ENCODE measurements at places on chromosomes 16 and 17.

GRCh38 chr17:81239714-81240555 lies 817 bp downstream of the NDUFAF8 start:
- no peak for DNase-seq

DNA sequence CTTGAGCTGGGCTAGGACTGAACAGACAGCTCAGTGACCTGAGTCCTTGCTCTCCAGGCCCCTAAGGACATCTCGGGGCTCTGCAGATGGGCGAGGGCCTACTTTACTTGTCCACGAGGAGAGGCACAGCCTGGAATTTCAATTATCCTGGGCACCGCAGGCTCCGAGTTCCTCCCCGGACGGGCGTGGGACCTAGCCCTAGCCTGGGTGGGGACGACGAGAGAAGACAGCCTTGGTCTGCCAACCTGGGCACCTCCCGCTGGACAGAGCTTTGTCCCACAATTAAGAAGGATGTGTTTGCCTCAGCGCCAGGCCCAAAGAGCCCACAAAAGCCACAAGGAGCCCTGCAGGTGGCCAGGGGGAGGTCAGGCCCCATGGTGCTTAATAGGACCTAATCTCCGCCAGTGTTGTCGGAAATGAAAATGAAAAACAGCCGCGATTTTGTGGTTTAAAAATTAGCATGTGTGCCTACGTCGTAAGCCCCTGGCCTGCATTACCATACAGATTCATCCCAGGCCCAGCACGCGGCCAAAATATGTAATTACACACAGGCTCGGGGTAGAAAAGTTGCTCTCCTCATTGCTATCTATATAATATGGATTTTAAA lies 51.4 kb upstream of the LHX1 start:
- no peak for DNase-seq

DNA sequence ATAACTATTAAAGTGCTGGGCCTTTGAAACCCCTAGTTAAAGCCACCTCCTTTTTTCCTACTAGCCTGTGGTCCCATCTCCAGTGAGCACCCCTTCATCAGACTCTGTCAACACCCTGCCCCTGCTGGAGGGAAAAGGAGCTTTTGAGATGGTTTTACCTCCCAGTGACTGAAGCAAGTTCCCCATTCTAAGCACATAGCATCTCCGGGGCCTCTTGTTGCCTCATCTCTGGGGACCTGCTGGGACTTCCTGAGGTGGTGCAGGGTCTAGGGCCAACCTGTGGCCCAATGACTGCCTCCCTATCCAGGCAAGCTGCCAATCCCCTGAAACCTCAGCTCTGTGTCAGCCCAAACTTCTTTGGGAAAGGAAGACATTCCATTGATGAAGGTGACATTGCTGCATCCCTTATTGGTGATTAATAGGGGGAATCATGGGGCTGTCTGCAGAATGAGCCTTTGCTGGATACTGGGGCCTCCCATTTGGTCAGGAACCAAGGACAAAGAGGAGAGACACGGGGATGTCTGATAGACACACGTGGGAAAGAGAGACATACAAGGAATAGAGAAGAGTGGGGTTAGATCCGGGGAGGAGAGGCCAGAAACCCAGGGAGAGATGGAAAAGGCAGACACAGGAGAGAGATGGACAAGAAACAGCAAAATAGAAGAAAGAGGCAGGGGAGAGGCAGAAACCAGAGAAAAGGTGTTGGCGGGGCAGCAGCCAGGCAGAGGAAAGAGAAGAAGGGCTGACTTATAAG lies 2.4 kb downstream of the C1QL1 start:
- DNase-seq = no peak

- no peak for DNase-seq
Observed at GRCh38 chr16:4358831-4359561, 7.9 kb upstream of the PAM16 start.

DNA sequence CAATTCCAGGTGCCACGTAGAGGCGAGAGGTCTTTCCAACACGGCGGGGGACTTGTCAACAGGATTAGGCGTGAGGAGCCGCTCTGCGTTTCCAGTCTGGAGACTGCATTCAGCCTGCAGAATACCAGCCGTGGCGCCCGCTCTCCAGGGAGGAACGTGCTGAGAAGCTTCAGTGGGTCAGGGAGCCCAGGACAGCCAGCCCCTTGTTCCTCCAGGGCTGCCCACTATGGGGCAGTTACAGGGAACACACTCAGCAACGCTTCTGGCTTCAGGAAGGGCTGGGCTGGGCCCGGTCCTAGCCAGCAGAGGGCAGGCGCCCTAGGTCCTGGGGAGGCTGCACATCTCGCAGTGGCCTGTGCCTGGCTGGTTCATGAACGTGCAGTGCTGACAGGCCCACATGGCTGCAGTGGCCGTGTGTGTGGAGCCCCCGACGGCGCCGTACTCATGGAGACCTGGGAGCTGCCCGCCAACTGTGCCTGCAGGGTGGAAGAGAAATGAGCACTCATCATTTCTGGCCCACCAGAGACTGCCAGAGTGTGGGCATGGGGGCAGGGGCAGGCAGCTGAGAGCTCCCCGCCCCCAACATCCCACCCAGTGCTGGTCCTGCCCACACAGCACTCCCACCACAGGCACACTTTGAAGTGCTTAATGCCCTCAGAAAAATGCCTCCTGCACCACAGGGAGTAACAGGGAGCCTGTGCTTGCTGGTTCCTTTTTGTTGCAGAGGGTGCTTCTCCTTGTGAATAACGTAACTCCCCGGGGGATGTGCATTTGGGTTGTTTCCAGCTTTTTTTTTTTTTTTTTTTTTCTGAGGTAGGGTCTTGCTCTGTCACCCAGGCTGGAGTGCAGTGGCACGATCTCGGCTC lies 7.0 kb upstream of the FAAP100 start:
- DNase-seq = no peak

- DNase-seq = no peak
Observed at GRCh38 chr17:78103311-78103710, 25.2 kb downstream of the TMC6 start.

DNA sequence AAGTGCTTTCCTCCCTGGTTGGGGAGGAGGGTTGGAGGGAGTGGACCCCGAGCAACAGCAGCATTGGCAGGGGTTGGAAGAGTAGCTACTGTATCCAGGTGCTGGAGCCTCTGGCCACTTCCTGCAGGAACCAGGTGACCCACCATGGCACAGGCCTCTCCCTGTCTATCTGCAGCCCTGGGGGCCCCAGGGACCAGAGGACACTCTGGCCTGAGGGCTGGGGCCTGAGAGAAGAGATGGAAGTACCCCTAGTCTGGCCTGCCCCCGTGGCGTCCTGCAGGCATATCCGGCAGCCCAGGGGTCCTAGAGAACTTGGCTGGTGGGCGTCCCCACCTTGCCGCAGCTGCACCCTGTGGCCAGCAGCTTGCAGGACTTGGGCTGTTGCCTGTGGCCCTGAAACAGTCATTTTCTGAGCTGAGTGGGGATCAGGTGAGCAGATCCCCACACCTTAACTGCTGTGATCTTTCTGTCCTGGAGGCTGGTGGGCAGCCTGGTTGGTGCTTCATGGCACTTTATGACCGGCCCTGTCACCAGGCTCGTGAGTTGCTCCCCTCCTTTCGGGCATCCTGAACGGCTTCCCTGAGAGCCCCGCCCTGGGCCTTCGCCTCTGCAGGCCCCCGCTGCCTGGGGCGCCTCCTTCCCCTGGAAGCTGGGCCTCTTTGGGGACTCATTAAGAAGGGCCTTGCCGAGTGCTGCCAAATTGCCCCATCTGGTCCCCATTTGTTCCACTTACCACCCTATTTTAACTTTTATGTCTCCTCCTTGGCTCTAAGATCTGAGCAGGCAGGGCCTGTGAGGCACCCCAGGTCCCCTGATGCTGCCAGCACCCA lies 298.6 kb downstream of the SEC14L1 start:
- DNase-seq = no peak

DNA sequence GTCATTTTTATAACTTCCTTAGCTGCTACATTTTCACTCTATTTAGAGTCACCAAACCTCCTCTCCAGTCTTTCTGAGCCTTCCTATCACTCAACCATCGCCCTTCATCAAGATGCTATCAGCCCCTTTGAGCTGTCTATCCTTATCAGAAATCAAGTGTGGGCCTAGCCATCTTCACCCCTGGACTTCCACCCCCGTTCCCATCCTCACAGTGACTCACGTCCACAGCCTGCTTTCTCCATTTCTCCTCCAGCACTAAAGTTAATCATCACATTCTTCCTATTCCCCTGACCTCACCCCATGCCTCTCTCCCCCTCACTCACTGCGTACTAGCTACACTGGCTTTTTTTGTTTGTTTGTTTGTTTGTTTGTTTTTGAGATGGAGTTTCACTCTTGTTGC lies 2.4 kb upstream of the TEKT3 start:
- no peak for DNase-seq

GRCh38 chr16:24139282-24139681 lies 116.9 kb upstream of the CACNG3 start:
- no peak for DNase-seq

- no peak for DNase-seq
Observed at GRCh38 chr17:19867079-19867328, 732 bp downstream of the ULK2 start.

DNA sequence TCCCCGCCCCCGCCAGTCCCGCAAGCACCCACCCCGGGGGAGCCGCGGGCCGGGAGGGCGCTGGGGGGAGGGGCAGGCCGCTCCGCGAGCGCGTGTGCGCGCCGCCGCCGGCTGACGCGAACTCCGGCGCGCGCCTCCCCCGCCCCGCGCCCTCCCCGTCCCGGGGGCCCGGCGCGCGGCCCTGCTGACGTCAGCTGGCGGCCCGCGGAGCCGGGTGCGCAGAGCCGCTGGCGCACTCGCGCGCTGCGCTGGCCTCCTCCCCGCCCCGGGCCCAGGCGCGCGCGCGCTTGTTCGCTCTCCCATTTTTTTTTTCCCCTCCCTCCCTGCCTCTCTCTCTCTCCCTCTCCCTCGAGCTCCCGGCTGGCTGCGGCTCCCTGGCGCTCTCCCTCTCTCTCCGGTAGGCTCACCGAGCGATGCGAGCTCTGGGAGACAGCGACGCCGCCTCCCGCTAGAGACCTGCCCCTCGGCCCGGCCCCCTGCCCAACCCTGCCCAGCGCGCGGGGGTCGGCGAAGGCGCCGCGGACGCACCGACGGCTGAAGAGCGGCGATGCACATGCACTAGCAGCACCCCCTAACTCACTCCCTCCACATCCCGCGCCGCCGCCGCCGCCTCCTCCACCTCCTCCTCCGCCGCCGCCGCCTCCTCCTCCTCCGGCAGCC lies at the start of gene GNAO1:
TSS of gene GNAO1 (plus strand) at position 334 of the 660 bp plus-strand sequence. CDS start 747 bp downstream, outside the sequence.
- DNase-seq = no peak

DNA sequence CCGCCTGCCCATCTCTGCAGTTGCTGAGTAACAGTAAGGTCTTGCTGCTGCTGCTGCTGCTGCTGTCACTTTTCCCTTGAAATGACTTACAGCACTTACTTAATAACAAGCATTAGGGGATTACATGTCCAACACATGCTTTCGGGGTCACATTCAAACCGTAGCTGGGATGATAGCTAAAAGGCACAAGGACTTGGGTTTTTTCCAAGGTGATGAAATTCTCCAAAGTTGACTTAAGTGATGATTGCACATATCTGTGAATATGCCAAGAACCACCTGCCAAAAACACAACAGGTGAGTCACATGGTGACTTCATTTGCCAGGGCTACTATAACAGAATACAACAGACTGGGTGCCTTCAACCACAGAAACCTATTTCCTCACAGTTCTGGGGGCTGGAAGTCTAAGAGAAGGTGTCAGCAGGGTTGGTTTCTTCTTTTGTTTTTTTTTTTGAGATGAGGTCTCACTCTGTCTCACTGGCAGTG lies 121.9 kb upstream of the TNRC6C start:
- DNase-seq = no peak

DNA sequence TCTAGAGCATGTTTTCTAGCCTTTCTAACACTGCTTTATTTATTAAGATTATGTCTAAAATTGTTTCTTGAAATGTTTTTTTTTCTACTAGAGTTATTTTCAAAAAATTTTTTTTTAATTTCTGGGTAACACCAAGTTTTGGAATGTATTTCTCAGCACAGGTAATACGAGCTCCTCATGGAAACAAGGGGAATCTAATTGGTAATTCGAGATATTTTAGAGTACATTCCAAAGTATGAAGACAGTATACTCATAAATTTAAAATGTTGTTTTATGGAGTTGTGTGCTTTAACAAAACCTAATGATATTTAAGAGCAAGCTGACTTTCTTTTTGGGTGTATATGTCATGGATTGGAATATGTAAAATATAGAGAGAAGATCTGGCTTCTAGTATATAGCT lies 42.4 kb downstream of the OMG start:
- no peak for DNase-seq

GRCh38 chr17:40942553-40942952 lies 5.1 kb upstream of the KRT23 start:
- DNase-seq = no peak

DNA sequence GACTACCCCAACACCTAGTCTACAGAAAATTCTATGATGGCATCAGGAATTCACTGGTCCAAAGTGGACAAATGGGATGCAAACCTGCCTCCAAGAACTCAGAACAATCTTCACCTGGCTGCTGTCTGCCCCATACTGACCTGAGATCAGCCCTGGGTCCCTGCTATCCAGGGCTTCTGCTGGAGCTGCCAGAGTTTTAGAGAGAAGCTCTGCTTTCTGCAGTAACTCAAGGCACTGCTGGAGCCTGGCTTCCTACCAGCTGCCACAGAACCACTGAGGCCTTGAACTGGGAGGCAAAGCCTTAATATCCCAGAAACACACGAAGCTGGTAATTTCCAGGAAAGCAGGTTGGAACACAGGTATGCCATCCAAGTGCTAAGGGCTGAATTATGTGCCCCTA lies 7.5 kb downstream of the TMEM170A start:
- DNase-seq = no peak

DNA sequence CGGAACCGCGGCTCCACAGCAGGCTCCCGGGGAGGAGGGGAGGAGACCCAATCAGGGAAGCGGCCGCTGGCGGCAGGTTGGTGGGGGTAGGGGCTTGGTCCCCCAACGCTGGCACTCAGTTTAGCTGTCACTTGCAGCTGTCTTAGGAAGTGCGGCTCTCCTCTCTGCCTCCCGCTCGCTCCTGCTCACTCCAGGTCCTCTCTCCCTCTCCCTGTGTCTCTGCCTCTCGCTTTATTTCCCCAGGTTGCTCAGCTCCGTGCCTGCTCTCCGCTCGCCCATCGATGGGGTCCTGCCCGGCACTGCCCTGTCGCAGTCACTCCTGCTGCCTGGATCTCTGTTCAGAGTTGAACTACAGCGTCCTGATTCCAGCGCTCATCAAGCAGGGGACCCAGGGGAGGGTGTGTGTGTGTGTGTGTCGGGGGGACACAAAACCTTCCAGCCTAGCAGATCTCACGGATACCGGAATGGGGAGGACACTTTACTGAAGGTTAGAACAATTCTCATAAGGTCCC lies 145.6 kb downstream of the ENGASE start:
- no peak for DNase-seq

DNA sequence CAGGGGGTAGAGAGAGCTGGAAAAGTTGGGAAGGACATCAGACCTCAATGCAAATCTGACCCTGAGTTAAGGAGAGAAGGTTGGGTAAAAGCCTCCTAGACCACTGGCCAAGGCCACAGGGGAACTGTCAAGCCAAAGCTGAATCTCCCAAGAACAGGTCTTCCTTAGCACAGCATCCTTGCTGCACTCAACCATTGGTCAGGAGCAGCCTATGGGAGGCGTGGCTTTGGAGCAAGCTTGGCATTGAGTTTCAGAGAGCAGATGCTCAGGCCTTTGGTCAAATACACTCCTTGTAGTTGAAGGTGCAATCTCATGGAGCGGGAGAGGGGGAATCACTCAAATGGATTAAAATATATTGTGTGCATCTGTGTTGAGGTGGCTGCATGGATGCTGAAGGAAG lies 21.8 kb downstream of the SOX9 start:
- DNase-seq = no peak
